M059J (cell line): ENCODE measurements at places on chromosomes 11 and 22.
A peak's percentile ranks its signal among the peaks of the same experiment; 100 is the strongest.

DNA sequence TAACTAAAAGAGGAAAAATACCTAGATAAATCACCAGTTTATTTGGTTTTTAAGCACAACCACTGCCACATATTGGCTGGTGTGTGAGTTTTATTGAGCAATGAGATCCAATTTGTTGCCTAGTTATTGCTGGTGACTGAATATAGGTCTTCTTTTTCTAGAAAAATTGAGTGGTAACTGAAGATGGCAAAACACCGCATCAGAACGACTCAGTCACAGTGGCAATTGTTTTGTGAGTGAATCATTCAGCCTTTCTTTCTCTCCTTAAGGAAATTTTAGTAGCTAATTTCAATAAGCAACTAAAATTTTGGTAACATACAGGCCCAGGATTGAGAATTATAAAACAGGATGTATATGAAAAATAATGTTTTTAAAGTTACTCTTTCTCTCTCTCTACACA lies 533.0 kb downstream of the KCNA4 start:
- no peak for DNase-seq

DNA sequence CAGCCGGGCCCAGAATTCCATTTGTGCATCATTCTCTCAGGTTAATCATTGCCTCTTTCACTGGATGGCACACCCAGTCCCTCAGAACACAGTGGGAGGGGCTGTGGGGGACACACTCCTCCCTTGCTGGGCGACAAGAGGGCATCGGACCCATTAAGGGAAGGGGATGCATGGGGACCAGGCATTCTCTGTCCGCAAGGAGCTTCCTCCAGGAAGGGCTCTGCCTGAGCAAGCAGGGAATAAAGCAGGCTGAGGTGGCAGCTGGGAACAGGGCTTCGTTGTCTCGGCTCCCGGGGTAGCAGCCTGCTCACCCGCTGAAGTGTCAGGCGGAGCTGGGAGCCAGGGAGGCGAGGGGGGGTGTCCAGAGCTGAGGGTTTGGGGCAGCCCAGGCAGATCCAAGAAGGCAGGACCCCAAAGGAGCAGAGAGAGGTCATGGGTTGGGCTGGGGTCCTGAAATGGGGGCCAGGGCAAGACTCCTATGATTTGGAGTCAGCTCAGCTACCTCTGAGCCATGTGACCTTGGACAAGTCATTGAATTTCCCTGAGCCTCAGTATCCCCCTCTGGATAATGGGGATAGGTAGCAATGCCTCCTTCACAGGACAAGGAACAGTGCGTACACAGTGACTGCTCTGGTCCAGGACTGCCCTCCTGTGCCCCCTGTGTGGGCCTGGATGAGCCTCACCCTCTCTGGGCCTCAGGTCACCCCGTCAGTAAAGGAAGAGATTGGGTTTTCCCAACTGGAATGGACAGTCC lies 1.4 kb downstream of the GAL3ST1 start:
- DNase-seq, result no peak

GRCh38 chr11:19872512-19873145 lies 160.0 kb downstream of the NAV2 start:
- no peak for DNase-seq

GRCh38 chr11:108835624-108836023 lies 170.8 kb downstream of the DDX10 start:
- no peak for DNase-seq

DNA sequence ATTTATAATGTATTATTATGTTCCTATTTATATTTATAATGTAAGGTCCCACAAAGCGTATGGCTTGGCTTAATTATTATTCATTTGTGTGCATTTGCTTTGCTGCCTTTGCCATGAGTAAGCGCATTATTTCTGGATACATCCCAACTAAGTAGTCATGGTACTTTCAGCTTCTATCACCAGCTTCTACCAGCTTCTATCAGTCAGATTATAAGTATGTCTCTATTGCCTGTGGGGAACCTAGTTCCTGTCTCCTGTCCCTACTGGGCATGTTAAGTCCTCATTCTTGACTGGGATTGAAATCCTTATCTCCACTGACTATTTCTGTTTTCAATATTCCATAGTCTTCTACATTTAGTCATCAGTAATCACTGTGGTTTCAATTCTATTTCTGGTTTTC lies 33.5 kb upstream of the OR10W1 start:
- DNase-seq, result peak; percentile 71

GRCh38 chr11:46197421-46197820 lies 76.2 kb upstream of the PHF21A start:
- no peak for DNase-seq

DNA sequence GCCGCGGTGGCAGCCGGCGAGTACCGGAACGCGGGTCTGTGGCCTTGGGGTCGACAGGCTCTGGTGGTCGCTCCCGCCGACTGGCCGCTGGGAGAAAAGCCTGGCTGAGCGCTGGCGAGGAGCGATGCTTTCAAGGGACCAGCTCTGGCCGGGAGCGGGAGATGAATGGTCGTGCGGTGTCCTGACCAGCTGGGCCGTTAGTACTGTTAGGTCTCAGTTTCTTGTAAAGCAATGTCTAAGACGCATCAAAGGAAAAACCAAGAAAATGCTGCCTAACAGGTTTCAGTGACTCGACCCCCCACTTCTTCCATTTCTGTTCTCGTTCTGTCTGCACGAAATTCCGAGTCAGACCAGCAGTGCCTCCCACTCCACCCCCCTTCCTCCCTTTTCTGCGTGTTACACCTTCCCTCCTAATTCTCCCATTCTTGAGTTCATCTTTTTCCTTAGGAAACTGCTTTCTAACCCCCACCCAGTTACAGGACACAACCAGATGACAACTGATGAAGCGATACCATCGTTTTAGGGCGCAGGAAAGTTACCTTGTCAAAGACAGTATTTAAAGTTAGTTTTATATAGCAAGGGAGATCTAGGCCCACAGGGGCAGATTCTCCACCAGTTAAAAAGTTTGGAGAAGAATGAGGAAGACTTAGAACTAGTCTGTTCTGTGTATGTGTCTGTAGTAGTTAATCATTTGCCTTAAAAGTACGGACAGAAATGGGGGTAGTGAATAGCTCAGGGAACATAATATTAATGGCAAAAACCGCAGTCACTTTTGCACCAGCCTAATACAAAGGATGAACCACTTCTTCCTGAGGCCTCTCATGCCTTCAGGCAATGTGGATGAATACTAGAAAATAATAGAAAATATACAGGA lies 1.0 kb downstream of the CUL5 start:
- peak; percentile 25 for DNase-seq

- DNase-seq, result peak; percentile 26
Observed at GRCh38 chr11:114159320-114159719, 99.8 kb downstream of the ZBTB16 start.

- DNase-seq, result no peak
Observed at GRCh38 chr11:81174646-81175330, 1558.9 kb downstream of the FAM181B start.

DNA sequence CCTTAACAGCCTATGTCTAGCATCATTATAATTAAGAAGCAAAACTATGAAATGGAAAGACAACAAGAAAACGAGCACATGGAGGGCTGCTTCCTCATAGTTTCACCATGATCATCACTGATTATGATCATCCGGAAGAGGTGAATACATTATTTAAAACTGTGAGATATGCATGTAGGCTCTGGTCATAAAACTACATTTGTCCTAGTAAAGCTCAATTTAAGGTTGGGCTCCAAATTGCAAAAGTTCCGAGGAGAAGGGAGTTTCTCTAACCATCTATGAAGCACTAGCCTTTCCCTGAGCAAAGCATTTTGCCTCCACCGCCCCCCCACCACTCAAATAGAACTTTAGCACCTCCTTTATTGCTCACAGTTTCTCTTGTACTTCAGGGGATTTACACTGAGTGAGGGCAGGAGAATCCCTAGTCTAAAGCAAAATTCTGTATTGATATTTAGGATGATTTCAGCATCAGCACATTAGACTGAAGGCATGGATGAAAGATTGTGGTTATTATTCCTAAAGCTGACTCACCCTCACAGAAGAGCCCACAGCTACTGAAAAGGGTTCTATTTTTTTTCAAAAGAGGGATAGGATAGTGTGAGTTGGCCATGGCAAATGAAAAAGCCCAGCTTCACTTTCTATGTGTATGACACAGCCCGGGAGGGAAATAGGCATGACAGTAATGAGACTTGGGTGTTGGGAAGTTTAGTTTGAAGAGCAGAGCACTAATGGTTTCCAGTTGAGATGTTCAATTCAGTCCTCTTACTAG lies 203.4 kb downstream of the CADM1 start:
- peak; percentile 66 for DNase-seq

- no peak for DNase-seq
Observed at GRCh38 chr22:23525510-23525909, 54.6 kb downstream of the IGLL1 start.

GRCh38 chr11:87866951-87867350 lies 308.3 kb downstream of the RAB38 start:
- DNase-seq, result no peak

- no peak for DNase-seq
Observed at GRCh38 chr22:33640900-33641299, 279.4 kb downstream of the LARGE1 start.

DNA sequence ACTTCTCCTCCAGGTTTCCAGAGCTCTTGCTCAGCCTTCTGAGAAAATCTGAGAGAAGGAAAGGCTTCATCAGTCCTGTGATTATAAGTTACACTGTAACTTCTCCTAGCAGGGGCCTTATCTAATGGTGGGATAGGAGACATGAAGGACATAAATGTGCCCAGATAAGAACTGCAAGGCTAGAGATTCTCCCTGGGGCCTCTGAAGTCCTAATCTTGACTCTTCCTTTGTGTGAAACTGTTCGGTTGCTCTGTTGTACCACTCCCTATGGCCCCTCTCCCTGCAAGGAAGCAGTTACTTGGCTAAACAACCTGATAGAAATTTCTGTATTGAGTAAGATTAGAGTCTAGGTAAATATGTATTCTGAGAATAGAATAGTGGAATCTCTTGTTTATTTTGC lies 780.9 kb downstream of the ETS1 start:
- DNase-seq, result no peak

DNA sequence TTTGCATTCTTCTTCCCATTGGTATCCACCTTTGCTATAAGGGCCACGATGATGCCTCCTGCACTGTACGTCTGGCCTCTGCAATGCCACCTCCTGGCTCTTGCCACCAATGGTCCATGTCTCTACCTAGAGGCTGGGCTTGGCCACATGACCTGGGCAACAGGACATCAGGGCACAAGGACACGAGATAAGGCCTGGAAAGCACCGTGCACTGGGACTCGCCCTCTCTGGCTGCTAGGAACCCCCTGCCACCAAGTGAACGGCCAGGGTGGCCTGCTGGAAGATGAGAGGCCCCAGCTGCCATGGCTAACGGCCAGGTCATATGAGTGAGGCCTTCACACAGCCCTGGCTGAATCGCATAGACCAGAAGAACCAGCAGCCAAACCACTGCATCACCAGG lies 87.4 kb downstream of the TRMU start:
- no peak for DNase-seq

GRCh38 chr11:95507794-95508193 lies 276.8 kb upstream of the SESN3 start:
- no peak for DNase-seq

- no peak for DNase-seq
Observed at GRCh38 chr22:42967933-42968332, 47.0 kb downstream of the PACSIN2 start.

DNA sequence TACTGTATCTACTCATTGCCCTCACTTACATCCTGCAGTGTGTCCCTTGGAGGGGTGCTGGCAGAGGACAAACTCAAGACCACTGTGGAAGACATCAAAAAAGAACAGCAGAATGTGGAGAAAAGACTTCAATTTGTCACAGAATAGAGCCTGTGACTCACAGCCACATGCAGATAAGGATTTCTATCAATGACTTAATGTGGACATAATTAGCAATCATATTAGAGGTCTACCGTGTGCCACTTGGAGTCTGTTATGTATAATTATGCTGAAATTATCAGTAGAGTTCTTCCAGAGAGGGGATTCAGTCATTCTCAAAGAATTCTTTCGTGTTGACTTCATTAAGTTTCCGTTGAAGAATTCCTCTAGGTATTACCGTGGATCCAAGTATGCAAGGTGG lies 473.5 kb downstream of the MIAT start:
- DNase-seq, result peak; percentile 43

DNA sequence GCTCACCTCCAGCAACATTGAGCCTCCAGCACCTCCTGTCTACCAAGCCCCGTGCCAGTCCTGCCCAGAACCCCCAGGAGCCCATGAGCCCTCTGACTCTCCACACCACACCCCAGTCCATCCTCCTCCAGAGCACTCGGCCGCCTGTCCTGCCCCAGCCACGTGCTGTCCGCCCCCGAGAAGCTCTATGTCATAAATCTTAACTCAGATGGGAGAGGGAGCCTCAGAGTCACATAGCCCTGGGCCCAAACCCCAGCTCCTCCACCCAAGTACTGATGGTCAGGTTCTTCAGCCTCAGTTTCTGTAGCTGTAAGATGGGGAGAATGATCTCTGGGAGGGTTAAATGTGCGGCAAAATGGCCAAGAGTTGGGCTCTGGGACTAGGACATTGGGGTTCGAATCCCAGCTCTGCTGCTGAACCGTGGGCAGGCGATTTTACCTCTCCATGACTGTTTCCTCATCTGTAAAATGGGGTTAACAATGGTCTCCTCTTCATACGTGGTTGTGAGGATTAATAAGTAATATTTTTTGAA lies 27.8 kb downstream of the CYTH4 start:
- DNase-seq, result peak; percentile 31

DNA sequence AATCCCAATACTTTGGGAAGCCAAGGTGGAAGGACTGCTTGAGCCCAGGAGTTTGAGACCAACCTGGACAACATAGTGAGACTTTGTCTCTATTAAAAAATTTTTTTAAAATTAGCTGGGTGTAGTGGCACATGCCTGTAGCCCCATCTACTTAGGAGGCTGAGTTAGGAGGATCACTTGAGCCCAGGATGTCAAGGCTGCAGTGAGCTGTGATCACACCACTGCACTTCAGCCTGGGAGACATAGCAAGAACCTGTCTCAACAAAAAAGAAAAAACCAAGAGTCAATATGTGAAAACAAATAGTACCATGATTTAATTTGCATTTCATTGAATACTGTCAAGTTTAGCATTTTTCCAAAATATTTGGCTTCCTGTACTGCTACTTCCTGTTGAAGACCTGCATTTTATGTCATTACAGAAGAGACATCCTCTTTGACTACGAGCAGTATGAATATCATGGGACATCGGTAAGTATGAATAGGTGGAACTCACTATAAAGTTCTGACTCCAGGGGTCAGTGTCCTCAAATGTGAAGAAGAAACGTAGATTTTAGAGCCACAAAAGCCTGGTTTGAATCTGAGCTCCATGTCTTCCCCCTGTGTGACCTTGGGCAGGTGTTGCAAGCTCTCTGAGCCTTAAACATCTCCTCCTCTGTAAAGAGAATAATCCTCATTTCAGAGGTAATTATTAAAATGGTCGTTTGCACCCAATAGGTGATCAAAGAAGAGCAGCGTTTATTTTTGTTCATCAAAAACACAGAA lies 16.0 kb downstream of the CDC45 start:
- DNase-seq, result peak; percentile 13

DNA sequence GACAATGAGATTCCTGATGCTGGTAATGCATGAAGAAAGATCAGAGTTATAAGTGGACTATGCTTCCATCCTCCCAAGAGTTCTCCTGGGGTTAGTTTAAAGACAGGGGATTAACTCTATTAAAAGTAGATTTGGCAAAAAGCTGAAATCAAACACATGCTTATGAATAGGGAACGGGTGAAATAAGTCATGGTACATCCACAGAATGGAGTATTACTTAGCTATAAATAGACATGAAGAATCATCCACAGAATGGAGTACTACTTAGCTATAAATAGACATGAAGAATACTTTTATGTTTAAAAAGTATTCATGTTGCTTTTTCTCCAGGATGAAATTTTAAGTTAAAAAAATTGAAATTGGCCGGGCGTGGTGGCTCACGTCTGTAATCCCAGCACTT lies 596.4 kb upstream of the B3GAT1 start:
- no peak for DNase-seq
